T-cell (primary cell): ENCODE measurements at places on chromosomes 12 and 14.

DNA sequence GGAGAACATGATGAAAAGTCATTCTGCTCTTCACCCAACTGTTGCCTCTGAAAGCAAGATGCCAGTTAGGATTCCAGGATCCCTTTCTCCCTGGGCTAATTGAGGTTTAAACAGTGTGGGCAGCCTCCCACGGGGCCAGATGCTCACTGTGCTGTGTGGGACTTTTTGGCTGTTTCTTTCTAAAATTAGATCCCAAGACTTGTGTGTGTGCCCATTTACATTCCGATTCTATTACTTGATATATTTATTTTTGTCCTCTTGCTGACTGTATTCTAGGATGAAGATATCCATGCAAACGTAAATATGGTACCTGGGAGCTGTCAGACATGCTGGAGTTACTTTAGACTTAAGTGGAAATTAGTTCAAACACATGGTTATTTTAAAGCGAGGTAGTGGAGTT is 6.2 kb downstream of the IFT43 start:
- no peak for DNase-seq

DNA sequence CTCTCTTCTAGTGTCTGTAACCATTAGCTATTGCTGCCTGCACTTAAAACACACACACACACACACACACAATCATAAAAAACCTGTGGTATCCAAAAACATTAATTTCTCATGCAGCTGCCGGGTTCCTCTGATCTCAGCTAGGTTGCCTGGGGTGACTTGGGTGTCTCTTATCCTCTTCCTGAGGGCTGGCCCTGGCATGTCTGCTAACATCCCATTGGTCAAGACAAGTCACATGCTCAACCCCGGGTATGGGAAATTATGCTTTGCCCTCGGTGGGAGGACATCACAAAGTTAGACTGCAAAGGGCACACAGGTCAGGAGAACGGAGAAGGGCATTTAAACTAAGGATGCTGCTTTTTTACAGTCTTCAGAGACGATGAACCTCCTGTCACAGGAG is 55.7 kb downstream of the TRPV4 start:
- peak; percentile 10 for DNase-seq

DNA sequence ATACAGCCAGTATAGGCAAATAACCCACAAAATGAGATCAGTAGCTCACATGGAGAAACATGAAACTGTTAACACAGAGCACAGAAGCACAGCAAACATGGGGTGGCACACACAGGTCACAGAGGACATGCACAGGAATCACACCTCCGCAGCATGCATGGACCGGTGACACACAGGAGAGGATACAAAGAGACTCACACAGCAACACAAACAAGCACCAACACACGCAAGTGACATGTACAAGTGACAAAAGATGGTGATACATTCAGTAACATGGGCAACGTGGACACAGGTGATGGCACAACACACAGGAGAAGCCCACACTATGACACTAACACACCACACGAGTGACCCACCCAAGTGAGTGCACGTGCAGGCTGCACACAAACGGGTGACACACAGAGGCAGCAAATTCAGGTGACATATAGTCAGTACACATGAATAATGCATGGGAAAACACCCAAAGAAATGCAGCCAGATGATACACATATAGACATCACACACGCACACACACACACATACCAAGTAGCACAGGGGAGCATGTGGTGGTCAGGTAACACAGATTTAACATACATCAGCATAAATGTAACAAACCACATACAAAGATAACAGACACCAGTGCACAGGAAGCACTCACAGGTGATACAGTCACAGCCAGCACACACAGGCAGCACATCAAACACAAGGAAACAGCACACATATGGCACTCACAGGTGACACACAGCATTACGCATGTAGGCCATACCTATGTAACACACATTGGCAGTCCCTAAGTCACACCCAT is 216.0 kb upstream of the SFSWAP start:
- no peak for DNase-seq

GRCh38 chr14:100664841-100665510 is 61.7 kb upstream of the DLK1 start:
- no peak for DNase-seq

DNA sequence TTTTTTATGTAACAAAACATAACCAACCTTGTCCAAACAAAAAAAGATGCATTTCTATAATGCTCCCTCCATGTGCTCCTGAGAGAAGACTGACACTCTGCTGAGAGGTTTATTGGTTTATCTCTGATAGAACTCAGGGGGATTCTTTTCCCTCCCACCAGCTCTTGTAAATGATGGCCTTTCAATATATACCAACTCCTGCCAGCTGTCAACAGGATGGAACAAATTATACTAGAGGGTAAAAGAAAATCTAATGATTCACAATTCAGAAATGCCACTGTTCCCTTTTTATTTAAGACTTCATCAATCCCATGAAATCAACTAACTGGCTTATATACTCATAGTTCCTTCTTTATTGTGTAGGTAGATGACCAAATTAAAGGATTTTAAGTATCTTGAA is 25.4 kb downstream of the PSMC1 start:
- no peak for DNase-seq

GRCh38 chr12:60842181-60842580 is 1246.4 kb downstream of the SLC16A7 start:
- DNase-seq: no peak

GRCh38 chr12:104802208-104802607 is 155.9 kb downstream of the SLC41A2 start:
- DNase-seq: no peak

DNA sequence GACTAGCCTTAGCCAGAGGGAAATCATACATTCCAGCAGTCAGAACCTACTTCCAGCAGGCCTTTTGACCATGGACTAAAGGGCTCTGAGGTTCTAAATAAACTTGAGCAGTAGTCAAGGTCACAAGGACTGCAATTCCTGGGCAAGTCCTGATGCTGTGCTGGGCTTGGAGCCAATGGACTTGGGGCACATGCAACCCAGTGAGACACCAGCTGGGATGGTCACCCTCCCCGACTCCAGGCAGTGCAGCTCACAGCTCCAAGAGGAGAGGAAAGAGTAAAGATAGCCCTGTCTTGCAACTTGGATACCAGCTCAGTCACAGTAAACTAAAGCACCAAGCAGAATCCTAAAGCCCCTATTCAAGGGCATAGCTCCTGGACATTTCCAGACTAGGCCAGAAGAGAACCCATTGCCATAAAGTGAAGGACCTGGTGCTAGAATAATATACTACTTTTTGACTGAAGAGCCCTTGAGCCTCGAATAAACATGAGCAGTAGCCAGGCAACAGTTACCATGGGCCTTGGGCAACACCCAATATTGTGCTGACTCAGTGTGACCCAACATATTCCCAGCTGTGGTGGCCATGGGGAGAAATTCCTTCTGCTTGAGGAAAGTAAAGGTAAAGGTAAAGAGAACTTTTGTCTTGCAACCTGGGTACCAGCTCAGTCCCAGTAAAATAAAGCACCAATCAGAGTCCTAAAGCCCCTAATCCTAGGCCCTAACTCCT is 226.2 kb upstream of the CLEC14A start:
- no peak for DNase-seq

DNA sequence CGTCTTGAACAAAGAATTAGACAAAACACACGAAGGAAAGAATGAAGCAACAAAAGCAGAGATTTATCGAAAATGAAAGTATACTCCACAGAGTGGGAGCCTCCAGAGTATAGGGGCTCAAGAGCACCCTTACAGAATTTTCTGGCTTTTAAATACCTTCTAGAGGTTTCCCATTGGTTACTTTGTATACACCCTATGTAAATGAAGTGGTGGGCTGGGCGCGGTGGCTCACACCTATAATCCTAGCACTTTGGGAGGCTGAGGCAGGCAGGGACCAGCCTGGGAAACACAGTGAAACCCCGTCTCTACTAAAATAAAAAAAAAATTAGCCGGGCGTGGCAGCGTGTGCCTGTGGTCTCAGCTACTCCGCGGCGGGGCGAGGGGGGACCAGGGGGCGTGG is 13.1 kb upstream of the DNM1L start:
- DNase-seq: no peak

DNA sequence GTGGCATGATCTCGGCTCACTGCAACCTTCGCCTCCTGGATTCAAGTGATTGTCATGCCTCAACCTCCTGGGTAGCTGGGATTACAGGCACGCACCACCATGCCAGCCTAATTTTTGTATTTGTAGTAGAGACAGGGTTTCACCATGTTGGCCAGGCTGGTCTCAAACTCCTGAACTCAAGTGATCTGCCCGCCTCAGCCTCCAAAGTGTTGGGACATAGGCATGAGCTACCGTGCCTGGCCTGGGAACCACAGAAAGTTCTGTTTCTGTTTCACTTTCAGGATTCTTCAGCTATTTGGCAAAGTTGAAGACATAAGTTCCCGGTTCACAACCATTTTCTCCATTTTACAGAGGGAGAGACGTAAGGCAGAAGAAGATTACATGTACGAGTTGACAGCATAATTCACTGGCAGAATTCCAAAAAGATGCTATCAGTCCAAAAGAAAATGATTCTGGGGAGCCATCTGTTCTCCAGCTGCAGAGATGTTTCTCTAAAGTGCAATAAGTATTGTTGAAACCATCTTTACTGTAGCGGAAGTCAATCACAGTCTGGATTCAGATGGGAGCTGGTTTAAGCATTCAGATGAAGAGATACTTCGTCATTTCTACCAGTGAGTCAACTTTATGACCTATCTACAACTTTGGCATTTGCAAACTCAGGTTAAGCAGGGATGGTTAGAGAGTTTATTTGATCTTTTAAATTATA is 8.1 kb upstream of the RNF34 start:
- DNase-seq: peak; percentile 3

DNA sequence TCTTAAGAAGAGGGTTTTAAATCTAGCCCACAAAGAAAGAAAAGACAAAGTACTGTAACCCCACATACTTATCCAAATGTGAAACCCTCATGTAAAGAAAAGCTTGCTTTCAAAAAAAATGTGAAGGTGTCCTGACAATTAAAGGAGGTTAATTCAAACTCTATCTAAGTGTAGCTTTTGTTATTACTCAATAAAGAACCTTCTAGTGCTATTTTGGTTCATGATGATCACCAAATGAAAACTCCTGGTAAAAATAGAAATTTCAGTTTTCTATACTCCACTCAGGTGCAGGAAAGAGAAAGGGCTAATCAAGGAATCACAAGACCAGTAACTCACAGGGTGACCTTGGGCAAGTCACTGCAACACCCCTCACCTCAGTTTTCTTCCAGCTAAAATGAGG is 1.6 kb downstream of the STAB2 start:
- no peak for DNase-seq

DNA sequence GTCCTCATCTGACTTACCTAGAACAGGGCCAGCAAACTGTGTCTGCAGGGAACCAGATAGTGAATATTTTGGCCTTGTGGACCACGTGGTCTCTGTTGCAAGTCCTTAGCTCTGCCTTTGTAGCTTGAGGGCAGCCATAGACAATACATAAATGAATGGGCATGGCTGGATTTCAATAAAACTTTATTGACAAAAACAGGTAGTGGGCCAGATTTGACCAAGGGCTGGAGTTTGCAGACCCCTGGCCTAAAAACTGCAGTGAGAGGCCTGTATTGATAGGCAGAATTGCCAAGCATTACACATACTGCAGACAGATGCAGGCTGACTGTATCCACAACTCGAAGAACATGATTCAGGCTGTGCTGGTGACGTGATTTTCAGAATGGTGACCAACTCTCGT is 25.3 kb downstream of the CCDC63 start:
- no peak for DNase-seq

GRCh38 chr12:48985475-48985897 is 7.4 kb downstream of the WNT1 start:
- DNase-seq: no peak

DNA sequence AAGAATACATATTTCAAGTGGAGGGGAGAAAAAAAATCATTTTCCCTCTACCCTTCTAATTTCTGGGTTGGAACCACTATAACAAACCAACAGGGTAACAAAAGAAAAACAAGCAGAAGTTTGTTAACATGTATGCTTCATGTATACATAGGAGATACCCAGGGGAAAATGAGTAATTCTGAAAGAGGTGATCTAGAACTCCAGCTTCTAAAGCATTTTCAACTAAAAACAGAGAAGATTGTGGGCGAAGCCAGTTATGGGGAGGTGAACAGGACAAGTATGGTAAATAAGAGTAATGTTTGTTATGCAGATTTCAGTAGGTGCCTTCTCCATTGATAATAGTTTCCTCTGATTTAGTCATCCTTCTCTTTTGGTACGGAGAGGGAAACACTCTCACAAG is 16.7 kb downstream of the FNTB start:
- DNase-seq: no peak

GRCh38 chr14:96783043-96783914 is 13.9 kb upstream of the VRK1 start:
- DNase-seq: no peak

- DNase-seq: no peak
Measured at GRCh38 chr12:4891866-4892265, 17.8 kb upstream of the KCNA1 start.

DNA sequence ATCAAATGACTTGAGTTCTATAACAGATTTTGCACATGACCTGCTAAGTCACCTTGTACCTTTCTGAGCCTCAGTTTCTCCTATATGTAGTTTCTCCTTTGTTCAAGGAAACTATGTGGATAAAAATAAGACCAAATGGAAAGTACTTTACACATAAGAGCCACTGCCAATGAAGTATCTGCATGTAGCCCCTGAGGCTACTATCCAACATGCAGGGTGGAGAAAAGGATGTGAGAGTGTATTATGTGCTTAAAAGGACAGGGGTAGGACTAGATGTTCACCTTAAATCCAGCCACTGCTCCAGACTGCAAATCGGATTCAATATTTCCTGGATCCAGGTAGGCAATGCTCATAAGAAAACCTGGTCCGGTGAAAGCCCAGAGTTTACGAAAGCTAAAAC is 21.2 kb downstream of the SLC11A2 start:
- no peak for DNase-seq

GRCh38 chr12:107492393-107493134 is 193.0 kb upstream of the PWP1 start:
- DNase-seq: no peak

DNA sequence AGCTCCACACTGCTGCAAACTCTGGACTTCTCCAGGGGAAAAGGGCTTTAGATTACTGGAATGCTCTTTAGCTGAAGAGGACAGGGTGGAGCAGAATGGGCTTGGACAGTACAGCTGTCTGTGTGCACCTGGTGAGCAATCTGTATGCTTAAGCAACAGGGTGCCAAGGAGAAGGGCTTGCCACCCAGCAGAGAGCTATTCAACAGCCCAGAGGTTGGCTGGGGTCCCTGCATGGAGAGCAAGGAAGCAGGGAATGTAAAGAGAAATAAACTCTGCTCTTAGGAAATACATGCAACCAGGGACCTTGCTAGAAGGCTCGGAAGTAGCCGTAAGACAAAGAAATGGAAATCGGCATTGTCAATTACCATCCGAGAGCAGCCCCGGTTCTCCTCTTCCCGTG is 53.0 kb upstream of the CORO1C start:
- no peak for DNase-seq

- DNase-seq: no peak
Measured at GRCh38 chr14:54681811-54682261, 114.9 kb downstream of the SAMD4A start.
